ENCODE measurements at places on chromosomes 2 and 18.

DNA sequence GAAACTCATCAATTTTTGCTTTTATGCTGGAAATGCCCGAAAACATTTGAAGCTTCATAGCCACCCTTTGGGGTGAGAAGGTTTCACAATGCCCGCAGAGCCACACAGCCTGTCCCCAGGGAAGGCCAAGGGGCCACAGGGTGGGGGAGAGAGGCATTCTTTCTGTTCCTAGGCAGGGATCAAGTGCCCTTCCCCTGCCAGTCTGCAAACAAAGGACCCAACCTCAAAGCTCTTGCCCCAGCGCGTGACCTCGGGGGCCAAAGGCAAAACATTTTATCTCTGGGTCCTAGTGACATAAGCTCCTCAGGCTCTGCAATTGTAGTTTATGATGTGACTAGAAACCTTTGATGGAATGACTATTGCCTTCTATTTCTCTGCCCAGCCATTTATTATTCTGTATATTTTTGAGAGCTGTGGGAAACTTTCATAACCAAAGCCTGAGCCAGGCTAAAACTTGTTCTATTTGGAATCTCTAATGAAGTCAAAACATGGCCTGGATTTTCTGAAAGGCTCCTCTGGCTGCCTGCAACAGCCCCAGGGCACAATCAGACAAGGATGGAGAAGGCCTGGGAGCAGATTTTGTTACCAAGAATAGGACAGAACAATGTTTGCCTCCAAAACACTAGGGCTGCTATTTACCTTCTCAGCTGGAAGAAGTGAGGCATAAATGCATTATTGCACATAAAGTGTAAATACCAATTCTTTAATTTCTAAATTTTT, 137.2 kb upstream of the KCTD1 start:
- peak; percentile 11 for DNase-seq

GRCh38 chr2:226677080-226677479, 122.5 kb downstream of the IRS1 start:
- no peak for DNase-seq

DNA sequence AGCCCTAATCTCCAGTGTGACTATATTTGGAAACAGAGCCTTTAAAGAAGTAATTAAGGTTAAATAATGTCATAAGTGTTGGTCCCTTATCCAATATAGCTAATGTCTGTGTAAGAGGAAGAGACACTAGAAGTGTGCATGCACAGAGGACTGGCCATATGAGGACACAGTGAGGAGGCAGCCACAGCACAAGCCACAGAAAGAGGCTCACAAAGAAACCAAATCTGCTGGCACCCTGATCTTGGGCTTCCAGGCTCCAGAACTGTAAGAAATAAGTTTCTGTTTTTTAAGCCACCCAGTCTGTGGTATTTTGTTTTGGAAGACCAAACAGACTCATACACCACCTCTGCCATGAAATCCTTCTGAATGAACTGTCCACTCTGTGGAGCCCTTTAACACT, 186.4 kb upstream of the SLC39A10 start:
- DNase-seq = no peak

DNA sequence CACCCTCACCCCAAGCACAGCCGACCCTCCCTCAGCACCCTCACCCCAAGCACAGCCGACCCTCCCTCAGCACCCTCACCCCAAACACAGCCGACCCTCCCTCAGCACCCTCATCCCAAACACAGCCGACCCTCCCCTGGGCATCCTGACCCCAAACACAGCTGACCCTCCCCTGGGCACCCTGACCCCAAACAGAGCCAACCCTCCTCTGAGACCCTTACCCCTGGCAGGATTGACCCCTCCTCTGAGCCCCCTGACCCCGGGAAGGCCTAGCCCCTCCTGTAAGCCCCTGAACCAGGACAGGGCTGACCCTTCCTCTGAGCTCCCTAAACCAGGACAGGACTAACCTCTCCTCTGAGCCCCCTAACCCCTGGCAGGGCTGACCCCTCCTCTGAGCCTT, 84.4 kb upstream of the RAB6C start:
- no peak for DNase-seq

DNA sequence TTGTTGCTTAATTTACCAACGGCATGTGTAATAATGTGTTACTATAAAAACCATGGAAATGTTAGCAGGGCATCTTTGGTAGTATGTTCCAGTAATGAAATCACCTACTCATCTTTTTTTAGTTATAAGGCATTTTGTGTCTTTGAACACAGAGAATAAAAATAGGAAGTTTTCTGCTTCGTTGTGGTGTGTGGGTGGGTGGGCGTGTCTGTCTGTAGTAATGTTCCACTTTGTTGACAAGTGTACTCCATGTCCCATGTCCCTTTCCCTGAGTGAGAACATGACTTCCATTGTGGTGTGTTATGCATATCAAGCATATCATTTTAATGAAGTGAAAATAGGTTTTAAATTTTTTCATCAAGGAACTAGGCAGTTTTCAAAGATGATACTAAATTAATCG, 149.3 kb downstream of the VWC2L start:
- no peak for DNase-seq

DNA sequence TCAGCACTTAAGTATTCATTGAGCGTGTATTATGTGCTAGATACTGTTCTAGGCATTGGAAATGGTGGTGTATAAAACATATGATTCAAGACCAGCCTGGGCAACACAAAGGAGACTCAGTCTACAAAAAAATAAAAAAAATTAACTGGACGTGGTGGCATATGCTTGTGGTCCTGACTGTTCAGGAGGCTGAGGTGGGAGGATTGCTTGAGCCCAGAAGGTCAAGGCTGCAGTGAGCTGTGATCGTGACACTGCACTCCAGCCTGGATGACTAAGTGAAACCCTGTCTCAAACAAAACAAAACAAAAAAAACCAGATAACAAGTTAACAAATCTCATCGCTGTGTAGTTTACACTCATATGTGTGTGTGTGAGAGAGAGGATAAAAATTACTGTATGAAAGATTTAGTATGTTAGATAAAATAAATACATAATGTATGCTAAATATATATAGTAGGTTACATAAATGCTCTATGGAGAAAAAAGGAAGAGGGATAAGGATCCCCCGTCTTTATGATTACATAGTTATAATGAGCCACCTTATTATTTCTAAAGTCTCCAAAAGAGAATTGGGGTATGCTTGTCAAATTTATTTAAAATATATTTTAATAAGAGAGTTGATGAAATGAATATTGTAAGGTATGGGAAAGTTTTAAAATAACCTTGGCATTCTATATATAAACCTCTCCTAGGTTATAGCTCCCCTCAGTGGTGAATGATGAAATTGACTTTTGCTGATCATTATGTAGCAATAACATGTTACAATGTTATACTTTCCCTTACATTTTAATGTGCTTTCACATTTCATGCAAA, 69.2 kb downstream of the EHBP1 start:
- DNase-seq = no peak

DNA sequence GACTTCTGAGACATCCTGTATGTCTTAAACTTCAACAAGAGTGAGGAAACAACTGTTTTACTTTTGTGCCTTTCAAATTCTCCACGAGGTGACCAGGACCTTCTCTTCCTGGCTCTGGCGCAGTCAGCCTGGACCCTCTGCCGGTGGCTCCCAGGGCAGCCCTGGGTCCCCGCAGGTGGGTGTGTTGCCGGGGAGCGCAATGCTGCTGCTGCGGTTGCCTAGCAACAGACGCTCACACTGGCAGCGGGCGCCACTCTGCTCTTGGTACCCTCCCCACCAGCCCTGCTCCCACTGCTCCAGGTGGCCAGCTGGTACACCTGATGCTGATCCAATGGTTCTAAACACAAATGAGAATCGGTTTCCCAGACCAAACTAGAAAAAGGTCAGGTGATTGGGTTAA, 58.7 kb downstream of the GNAL start:
- DNase-seq = peak; percentile 90

DNA sequence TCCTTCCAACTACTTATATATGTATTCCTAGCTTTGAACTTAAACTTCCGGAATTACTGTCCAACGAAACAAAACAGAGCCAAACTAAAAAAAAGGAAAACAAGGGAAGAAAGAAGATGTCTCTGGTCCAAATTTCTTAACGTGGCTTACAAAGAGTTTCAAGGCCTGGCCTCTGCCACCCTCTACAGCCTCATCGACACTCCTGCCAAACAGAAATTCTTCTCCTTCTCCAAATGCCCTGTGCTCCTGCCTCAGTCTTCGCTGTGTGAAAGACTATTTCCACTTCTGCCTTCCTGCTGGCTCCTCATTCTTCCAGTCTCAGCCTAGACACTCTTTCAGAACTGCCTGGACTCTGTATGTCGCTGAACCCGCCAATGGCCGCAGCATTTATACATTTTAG, 249.2 kb downstream of the TXNL1 start:
- DNase-seq = no peak

DNA sequence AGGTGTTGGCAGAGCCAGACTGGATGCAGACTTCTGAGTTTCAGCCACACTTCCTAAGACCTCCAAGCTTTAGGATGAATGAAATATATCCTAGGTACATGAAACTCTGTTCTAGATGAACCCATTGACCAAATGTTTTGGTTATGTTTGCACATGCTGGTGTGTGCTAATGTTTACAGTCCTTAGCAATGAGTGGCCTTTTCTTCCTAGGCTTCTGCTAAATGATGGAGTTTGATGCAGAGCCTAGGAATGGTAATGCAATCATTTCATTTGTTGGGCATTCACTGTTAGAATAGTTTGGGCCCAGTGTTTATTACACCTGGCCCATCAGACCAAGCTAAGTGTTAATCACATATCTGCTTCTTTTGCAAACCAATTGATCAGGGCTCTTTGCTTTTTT, 464.7 kb downstream of the MEIS1 start:
- no peak for DNase-seq
